ENCODE measurements at places on chromosomes 3 and 15.

- no peak for DNase-seq
Observed at GRCh38 chr3:134034005-134034785, 4.5 kb upstream of the SLCO2A1 start.

DNA sequence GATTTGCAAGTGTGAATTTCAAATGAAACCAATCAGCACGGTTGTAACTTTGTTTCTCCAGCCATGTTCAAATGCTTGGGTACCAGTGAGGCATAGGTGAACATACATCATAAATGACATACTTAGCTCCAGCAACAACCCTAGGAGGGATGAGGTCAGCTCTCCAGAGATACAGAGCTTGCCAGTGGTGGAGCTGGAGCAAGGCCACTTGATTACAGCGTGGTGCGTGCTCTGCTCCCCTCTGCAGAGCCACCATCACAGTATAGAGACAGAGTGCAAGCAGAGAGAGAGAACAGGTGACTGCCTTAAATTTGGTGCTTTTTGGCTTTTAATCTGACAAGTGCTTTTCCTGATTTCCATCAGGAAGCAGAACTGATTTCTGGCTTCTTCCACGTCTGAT is 275.1 kb downstream of the PDZRN3 start:
- no peak for DNase-seq

- no peak for DNase-seq
Observed at GRCh38 chr3:23691357-23691895, 114.3 kb upstream of the UBE2E1 start.

DNA sequence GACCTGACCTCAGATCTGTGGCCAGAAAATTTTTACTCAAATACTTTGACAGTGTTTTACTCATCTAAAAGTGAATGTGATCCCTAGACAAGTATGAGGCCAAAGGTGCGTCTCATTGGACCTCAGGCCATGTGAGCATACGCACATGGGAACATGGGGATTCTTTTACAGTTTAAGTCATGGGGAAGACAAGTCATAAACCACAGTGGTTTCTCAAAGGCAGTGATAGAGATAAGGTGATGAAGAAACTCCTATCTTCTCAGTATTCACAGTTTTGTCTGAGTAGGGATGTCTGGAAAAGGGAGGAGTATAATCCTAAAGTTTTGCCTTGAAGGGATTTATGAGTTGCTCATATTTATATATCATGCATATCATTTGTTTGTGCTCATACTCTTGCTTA is 173.8 kb downstream of the FNDC3B start:
- no peak for DNase-seq

DNA sequence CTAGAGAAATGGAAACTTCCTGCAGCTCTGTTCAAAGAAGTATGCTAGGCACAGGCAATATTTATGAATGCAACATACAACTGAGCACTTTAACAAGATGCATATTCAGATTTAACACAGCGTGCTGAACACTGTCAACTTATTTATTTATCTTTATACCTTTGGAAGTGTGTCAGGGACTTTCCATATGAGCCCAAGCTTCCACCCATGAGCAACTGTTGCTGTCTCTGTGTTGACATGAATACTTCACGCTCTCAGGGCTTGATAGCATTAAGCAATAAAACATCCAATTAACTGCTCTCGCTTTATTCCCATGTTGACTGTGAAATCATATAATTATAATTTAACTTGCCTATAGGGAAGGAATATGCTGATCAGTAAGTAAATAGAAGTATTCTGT is 116.6 kb upstream of the ROBO1 start:
- DNase-seq = no peak

DNA sequence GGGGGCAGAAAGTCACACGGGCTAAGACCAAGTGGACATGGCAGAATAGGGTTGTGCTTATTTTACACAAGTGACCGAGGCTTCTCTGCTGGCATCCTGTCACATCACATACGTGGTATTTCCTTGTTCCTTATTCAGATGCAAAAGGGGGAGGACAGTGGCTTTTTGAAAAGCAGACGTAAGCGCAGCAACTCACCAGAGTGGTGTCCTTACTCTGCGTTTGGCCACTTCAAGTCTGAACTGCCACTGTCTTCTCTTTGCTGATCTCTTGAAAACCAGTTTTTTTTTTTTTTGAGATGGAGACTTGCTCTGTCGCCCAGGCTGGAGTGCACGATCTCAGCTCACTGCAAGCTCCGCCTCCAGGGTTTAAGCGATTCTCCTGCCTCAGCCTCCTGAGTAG is 113.2 kb downstream of the SOX2 start:
- no peak for DNase-seq

DNA sequence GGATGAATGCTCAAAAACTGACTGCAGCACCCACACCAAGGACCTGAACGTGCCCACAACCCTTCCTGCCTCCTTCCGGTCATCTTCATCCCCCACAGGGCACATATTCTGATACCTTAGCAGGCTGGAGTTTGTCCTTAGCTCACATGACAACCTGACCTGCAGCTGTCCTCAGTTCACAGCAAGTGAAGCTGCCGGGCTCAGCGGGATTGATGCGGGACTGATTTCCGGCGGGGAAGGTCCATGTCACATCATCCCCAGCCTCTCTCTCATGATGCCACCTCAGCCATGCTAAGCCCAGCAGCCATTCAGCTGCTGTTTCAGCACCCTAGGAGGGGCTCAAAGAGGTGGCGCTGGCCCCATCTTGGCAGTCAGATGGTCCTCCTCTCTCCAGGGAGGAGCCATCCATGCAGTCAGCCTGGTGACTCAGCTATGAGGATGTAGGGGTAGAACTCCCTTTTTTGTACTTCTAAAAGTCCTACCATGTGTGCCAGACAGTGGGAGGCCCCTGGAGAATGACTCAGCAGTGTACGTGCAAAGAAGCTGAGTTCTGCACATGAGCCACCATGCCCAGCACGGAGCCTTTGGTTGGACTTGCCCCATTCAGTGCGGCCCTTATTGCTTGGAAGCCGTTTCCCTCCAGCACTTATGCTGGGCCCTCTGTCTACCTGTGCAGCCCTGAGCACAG is 9.5 kb downstream of the CA12 start:
- peak; percentile 91 for DNase-seq

DNA sequence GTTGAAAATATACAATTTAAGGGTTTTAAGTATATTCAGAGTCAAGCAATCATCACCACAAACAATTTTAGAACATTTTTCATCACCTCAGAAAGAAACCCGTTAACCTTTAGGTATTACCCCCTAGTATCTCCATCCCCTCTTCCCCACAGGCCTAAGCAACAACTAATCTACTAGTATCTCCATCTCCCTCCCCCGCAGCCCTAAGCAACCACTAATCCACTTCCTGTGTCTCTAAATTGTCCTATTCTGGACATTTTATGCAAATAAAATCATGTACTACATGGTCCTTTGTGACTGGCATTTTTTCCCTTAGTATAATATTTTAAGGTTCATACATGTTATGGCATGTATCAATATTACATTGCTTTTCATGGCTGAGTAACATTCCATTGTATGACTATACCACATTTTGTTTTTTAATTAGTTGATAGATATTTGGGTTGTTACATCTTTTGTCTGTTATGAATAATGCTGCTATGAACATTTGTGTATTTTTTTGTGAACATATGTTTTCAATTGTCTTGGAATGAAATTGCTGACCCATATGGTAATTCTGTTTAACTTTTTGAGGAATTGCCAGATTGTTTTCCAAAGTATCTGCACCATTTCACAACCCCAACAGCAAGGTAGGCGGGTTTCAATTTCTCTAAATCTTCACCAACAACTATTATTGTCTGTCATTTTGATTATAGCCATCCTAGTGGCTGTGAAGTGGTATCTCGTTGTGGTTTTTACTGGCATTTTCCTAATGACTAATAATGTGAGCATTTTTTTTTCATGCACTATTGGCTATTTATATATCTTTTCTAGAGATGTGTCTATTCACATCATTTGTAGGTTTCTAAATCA is 215.6 kb upstream of the CD96 start:
- DNase-seq = no peak

- DNase-seq = no peak
Observed at GRCh38 chr3:133123636-133124035, 85.4 kb downstream of the TMEM108 start.

- no peak for DNase-seq
Observed at GRCh38 chr3:26621906-26622620, 509 bp upstream of the LRRC3B start.

DNA sequence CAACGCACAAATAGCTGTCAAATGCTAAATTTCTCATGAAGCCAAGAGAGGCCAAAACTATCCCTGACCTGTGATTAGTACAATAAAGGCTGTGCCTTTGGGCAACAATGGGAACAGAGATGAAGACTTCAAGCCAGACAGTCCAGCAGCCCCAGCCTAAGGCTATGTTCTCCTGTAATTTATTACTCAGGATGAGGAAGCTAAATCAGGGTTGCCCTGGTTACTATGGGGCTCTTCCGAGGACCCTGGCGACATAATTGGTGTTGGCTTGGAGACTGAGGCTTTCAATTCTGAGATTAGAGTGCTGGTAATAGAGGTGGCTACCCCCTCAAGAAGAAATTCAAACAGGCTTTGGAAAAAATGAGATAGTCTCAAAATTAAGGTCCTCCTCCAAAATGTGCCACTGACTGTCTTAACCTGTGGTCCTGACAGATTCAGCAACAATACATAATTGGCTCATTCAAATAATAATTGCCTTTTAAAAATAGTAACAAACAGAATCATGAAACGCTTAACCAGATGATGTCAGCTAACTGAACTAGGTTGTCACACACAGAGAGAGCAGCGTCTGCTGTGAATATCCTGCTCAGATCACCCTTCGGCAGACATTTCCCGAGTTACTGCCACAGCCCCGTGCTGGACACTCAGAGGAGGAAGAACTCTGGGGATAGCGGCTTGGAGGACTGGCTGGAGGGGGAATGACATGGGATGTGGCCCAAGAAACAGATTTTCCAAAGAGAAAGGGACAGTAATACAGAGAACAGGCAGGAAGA is 43.0 kb downstream of the NSMCE3 start:
- no peak for DNase-seq

DNA sequence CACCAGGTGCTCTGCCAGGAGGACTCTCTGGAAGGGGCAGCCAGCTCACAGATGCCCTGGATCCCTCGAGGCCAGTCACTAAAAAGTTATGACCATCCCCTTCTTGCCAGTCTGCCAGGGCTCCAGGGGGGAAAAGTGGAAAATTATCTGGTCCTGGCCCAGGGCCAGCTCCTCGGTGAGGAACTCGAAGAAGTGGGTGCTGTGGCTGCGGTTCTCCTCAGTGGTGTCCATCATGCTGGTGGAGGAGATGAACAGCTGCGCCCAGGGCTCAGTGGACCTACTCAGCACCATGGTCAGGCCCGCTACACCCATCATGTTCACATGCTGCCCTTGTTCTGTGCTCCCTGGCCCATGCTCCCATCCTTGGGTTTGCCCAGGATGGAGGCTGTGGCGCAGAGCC is 19.2 kb downstream of the EXOG start:
- DNase-seq = no peak

- DNase-seq = no peak
Observed at GRCh38 chr3:10400050-10400748, 79.3 kb upstream of the SEC13 start.

GRCh38 chr3:26559227-26559626 is 63.3 kb upstream of the LRRC3B start:
- DNase-seq = no peak

GRCh38 chr3:133038089-133038730 is at the start of gene TMEM108:
TSS of gene TMEM108 (plus strand) at chr3:133038391.
- DNase-seq = peak; percentile 94

GRCh38 chr15:58249646-58250312 is 111.6 kb downstream of the AQP9 start:
- DNase-seq = no peak
